ENCODE measurements at places on chromosomes 12 and 14.

- DNase-seq: no peak
Observed at GRCh38 chr12:116590561-116590960, 31.4 kb downstream of the MAP1LC3B2 start.

GRCh38 chr12:88519802-88520435 lies 60.4 kb downstream of the KITLG start:
- DNase-seq: no peak

- no peak for DNase-seq
Observed at GRCh38 chr12:91023326-91024004, 18.7 kb upstream of the EPYC start.

- no peak for DNase-seq
Observed at GRCh38 chr12:131894981-131895639, 688 bp downstream of the ULK1 start.

DNA sequence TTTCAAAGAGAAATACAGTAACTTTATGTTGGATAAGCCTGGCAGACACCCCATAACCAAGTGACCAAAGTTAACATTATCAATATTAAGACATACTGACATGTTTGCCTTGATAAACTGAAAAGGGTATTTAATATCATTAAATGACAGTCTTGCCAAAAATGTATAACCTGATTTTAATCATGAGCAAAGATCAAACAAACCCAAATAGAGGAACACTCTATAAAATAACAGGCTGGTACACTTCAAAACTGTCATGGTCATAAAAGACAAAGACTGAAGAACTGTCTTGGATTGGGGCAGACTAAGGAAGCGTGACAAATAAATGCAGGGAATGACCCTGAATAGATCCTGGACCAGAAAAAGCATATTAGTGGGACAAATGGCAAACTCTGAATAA lies 64.0 kb downstream of the AKAP6 start:
- no peak for DNase-seq

- no peak for DNase-seq
Observed at GRCh38 chr14:92922155-92922735, 705 bp upstream of the CHGA start.

GRCh38 chr12:88623777-88624548 lies 43.7 kb upstream of the KITLG start:
- DNase-seq: no peak

DNA sequence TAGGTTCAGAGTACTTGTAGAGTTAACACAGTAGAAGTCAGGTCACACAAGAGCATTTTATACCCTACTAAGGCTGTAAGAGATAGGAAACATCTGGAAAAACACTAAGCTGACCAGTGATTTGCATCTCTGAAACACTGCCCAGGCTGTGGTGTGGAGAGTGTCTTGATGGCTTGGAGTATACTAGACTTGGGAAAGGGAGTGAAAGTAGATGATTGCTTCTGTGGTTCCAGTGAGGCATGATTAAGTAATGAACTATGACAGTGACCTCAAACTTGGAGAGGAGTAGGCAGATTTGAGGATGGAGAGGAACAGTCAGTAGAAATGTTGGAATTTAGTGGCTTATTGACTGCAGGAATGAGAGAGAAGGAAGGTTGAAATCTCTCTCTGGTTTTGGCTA lies 201.2 kb downstream of the FLRT2 start:
- DNase-seq: no peak

GRCh38 chr14:75188520-75189268 lies 12.3 kb upstream of the TMED10 start:
- no peak for DNase-seq

DNA sequence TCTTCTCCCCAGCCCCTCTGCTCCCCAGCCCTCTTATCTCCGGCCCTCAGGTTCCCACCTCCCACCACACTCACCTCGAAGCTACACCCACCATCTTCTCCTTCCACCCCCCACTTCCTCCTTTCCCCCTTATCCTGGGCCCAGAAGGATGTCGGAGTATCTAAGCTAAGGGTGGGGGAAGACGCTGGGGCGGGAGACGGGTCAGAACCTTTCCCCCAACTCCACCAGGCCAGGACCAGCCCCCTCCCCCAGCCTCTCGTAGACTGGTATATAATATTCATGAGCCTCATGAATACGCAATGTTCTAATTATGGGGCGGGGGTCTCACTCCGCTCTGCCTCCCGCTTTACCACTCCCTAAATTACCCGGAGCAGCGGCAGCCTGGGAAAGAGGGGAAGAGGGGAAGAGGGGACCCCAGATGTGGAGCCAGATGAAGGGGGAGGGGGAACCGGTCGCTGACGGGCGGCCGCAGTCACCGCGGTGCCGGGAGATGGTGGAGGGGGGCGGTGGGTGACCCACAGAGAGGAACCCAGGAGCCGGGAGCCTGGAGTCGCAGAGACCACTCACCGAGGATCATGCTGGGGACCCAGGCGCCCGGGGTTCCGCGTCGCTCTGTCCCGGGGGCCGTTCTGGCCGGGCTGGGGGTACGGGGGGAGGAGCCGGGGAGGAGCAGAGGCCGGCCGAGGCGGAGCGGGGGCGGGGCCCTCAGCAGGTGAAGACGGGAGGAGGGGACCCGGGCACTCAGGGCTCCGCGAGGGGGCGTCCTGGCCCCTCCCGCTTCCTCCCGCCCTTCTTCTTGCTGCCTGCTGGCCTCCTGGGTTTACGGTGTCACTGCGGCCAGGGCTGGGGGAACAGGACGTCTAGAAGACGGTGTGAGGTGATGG lies 6.4 kb upstream of the ZNF385A start:
- no peak for DNase-seq

DNA sequence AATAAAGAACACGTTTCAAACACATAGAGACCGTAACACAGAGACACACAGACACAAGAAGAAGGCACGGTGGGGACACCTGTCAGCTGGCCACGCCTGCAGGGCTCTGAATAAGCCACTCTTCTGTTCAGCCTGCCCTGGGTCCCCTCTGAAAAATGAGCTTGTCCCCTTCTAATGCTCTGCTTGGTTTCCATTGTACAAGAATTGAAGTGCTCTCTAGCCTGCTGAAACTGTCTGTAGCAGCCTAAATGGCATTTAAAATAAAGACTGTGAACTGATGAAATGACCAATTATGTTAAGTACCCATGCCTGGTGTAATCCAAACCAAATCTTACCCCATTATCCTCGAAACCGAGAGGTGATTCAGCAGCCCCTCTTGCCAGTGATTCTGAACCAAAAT lies 139.8 kb downstream of the FOXN3 start:
- DNase-seq: peak; percentile 99

DNA sequence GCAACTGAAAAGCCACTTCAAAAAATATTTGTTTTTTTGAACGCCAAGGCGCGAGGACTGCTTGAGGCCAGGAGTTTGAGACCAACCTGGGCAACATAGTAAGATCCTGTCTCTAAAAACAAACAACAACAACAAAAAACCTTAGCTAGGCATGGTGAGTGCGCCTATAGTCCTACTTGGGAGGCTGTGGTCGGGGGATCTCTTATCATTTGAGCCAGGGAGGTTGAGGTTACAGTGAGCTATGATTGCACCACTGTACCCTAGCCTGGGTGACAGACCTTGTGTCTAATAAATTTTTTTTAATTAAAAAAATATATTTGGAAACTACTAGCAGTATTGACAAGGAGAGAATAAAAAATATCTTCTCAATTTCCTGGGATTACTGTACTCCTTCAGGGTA lies 113.1 kb downstream of the TRAFD1 start:
- no peak for DNase-seq

- peak; percentile 58 for DNase-seq
Observed at GRCh38 chr14:51093371-51094281, 1.3 kb downstream of the TRIM9 start.

- peak; percentile 17 for DNase-seq
Observed at GRCh38 chr12:92270521-92270920, 124.9 kb upstream of the BTG1 start.

DNA sequence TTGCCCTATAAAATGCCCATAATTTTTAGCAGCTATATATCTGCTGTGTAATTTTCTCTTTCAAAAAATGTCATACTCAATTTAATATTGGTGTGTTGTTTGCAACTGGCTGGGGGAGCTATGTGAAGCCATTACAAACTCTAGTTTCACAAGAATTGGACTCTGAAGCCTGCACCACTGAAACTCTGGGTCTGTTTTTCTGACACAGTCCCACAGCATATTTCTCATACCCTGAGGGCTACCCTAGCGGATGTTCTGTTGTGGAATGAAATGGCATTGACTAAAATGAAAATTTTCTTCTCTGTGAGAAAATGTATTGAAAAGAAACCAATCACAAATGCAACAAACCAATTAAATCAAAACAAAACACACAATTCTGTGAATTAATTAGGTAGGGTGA lies 284.6 kb upstream of the NPAS3 start:
- DNase-seq: no peak

DNA sequence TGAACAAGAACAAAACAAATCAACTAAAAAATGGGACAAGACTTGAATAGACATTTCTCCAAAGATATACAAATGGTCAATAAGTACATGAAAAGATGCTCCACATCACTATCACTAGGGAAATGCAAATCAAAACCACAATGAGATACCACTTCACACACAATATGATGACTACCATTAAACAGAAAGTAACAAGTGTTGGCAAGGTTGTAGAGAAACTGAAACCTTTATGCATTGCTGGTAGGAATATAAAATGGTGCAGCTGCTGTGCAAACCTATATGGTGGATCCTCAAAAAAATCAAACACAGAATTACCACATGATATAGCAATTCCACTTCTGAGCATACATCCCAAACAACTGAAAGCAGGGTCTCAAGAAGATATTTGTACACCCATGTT lies 5.2 kb downstream of the SMAGP start:
- no peak for DNase-seq

GRCh38 chr12:586318-587071 lies 76.8 kb downstream of the NINJ2 start:
- DNase-seq: no peak

DNA sequence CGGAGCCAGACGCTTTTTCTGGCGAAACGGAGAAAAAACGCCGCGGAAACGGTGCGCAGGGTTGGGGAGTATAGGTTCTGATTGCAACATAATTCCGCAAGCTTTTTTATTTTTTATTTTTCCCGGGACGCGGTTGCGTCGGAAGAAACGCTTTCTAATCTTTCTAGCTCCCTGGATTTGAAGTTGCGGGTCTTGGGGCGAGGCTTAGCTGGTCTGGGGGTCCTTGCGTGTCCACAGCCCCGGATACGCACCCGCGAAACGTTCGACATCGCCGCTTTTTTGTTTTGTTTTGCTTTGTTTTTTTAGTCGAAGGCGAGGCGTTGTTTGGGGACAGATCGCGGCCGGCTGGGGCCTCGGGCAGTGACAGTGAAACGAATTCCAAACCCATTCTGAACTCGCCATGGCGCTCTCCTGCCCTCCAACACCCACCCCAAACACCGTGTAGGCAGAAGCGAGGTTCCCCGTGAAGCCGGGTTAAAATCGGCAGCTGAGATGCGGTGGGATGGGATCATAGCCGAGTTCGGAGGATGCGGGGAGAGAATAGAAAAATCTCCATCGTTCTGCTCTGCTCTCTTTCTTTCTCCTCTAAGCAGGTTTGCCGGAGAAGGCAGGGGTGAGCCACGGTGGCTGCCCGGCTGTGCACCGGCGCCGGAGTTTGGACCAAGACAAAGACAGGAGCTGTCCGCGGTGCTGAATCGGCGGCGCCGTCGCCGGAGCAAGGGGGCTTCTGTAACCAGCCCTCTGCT lies 8.1 kb upstream of the LHX5 start:
- no peak for DNase-seq

GRCh38 chr14:24130380-24130716 lies at the start of gene FITM1:
Gene FITM1 (plus strand): TSS chr14:24130659. CDS start chr14:24131564, 905 bp downstream.
- no peak for DNase-seq

GRCh38 chr12:93624595-93625294 lies 52.3 kb downstream of the SOCS2 start:
- no peak for DNase-seq

DNA sequence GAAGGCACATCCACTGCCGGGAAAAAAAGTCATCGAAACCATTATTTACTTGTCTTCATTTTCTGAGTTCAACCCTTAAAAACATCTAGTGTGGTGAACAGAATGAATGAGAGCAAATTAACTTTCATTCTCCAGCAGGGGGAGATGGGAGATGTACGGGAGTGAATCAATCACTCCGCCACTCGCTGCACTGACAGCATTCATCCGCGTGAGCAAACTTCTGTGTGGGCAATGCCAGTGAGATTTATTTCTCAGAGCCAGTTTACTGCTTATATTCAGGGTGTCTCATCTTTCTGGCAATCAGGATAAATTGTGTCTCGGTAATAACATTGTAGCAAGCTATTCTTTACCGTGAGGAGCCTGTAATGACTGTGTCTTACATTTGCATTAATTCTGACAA lies 463.6 kb upstream of the MIS18BP1 start:
- DNase-seq: no peak

DNA sequence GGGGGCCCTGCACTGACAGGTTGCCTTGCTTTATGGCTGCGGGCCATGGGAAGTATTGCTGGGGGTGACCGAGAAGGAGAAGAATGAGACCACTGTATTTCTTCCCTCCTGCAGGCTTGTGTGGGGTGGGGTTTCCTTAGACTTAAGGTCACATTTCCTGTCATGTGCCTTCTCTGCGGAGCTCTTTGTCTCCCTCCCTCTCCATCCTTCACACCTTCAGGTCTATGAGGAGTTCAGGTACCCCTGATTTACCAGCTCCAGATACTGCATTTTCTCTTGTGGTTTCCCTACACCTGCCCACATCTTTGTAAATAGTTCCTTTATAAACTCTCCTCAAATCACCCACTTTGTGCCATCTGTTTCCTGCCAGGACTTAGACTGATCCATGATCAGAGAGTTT lies 3.6 kb downstream of the FNTB start:
- no peak for DNase-seq

DNA sequence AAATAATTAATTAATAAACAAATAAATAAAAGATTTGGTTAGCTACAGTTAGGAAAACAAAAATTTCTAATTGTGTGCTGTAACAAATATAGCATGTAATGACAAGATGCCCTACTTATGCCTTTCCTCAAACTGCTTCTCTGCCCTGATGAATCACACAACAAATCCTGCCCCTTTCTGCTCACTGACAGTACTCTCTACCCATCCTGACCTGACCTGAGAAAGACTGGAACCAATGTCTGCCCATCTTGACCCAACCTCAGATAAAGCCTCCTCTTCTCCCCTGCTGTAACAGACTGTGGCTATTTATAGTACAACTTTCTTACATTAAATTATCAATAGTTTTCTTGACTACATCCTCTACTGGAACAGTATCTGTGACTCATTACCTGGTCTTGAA lies 43.7 kb downstream of the PPP1R13B start:
- no peak for DNase-seq

All from NCI-H187 treated with DMSO at 0.1 percent for 48 hours (cell line).